ENCODE measurements at places on chromosomes 13 and 19. TPM values are rescaled to one million over a fixed set of nuclear protein-coding genes. Genes with fewer than 3 reads are reported as not detected.
A peak's percentile ranks its signal among the peaks of the same experiment; 100 is the strongest.

SHC2 gene
- total RNA-seq: 3.5 TPM

ZNF540 gene
- 0.21 TPM for total RNA-seq

LILRB5 gene
- total RNA-seq: not detected

IL12RB1 gene
- total RNA-seq: not detected

CLEC17A gene
- not detected for total RNA-seq

SIGLEC5 gene
- total RNA-seq: not detected

DNA sequence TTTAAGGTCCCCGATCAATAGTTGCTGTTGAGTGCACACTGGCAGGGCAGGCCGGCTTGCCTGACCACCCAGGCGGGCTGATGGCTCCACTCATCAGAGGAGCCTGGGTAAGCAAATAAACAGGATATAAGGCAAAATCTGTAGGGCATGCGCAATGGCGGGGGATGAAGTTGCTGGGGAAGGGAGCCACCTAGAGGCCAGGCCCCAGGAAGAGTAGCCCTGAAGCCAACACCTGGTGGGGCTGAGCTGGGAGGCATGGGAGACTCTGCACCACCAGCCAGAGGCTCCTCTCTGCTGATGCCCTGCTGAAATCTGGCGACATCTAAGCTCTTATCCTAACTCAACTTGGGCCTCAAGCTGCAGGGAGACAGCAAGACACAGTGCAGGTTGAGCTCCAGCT lies 324.3 kb downstream of the ZNF536 start:
- DNase-seq: peak; percentile 65

DNA sequence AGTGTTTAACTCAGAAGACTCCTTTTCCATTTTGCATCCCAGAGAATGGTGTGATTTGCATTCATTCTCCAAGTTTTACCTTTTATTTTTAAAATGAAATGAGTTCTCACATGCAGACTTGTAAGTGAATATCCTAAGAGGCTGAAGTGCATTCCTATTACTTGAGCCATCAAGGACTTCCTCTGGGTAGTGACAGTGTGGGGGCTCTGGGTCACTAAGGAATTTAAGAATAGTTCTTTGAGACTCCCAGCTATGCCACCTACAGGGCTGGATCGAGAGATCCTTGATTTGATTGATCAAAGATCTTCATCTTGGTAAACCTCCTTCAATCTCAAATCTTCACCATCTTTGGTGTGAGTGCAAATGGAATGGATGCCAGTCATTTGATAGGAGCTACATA lies 36.3 kb upstream of the SLC10A2 start:
- DNase-seq: no peak

DNA sequence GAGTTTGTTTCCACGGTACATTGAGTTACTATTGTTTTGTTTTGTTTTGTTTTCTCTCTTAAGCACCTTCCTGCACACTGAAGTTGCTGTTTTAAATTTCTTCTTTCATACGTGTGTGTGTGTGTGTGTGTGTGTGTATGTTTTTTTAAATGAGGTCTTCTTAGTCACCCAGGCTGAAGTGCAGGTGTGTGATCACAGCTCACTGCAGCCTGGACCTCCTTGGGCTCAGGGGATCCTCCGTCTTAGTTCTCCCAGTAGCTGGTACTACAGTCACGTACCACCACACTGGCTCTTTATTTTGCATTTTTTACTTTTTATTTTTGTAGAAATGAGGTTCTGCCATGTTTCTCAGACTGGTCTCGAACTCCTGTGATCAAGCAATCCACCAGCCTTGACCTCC lies 20.8 kb upstream of the ZNF429 start:
- DNase-seq: no peak

DNA sequence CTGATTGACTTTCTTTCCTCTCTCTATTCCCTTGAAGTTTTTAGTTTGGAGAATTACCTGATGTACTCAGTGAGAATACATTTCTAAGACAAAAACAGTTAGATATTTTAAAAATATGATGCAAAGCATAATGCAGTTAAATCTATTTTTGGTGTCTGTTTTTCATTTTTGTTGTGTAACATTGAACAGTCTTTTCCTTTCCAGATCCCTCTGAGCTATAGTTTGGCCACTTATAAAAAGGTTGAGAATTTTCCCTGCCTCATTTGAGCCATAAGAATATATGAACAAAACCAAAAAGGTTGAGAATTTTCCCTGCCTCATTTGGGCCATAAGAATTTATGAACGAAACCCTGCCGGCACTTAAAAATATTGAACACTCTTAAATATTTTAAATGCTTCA lies 57.0 kb upstream of the IPO5 start:
- no peak for DNase-seq

DNA sequence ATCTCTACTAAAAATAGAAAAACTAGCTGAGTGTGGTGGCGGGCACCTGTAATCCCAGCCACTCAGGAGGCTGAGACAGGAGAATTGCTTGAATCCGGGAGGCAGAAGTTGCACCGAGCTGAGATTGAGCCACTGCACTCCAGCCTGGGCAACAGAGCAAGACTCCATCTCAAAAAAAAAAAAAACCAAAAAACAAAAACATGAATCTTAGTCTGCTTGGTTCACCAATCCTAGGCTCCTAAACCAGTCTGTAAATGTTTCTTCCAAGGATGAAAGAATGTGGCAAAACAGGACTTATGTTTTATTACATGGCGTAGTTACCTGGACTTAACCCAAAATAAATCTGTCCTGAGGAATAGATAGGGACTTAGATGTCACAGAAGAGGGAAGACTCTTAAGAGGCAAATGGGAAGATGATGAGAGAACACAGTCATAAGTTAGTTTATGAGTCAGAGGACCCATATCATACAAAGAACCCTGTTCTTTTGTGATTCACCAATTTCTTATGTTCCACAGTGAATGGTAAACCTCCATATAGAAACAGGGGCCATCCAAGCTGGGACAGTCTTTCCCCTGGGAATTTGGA lies 6.9 kb upstream of the FBXL3 start:
- DNase-seq: no peak

DNA sequence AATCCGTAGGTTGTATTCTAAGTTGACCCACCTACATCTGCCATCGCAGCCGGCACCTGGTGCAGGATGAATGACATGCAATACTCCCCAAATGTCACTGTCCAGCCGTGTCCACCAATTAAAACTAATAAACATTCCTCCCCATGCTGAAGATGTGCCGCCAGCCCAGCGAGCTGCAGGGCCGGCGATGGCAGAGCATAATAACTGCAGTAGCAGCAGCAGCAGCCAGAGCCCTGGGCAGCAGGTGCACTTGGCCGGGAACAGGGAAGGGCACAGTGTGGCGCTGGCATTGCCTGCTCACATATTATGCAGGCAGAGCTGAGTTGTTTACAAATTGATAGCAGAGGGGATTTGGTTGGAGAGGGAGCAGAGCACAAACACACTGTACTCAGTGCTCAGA lies 754.9 kb downstream of the OLFM4 start:
- DNase-seq: no peak

- no peak for DNase-seq
Observed at GRCh38 chr13:69010789-69011188, 1096.8 kb upstream of the ATXN8OS start.

DNA sequence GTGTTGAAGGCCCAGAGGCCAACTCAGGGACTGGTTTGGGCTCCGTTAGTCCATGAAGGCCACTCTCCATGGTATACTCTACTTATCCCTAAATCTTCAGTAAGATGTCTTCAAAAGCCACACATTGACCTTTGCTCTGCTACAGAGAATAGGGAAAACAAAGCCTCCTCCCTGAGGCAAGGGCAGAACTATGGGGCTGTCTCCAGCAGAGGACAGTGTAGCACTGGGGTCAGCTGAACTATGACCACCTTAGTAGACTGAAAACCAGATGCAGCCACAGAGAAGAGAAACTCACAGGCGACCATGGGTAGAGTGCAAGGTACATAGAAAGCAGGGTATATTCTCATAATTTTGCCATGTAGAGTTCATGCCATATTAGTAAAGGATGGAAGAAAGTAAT lies 587.4 kb downstream of the LMO7 start:
- DNase-seq: no peak

DNA sequence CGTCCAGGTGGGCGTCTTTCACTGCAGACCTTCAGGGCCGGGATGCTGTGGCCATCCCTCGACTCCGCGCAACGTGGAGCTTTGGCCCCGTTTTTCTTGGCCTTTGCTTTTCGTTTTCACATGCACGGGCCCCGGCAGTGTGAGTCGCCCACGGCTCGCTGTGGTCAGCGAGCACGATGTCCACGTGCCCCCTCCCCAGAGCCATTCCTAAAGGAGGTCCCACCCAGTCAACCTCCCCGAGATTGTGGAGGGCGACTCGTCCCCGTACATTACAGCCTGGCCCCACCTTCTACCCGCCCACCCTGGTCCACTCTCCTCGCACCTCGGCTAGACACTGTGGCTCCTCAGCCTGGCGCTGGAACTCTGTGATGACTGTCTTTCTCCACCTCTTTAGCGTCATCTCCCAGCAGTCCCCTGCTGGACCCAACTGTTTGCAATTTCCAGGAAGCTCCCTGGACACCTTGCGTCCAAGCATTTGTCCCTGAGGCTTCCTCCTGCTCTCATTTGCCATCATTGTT lies 405 bp downstream of the ZNF446 start:
- no peak for DNase-seq

Measured in H1 (cell line).